Kidney glomerular epithelial cell (primary cell): ENCODE measurements at places on chromosomes 16 and 17.

GRCh38 chr17:10879190-10879836 is 41.4 kb upstream of the PIRT start:
- no peak for DNase-seq

DNA sequence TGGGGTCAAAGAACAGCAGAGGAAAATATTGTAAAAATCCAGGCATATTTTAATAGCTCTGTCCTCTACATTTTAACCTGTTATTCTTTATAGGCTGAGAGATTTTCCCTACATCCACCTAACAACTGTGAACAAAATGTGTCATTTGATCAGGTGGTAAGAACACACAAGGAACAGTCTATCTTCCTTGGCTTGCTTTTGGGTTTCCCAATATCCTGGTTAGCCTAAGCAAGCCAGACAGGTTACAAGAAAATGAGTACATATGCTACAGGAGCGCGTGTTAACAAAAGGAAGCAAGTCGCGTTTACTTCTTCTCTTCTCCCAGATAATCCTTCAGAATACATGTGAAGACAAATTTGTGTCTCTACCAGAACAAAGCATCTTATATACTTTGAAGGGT is 31.0 kb upstream of the PITPNM3 start:
- DNase-seq: no peak

GRCh38 chr17:4806777-4807604 is at the start of gene PLD2:
Gene PLD2 (plus strand): TSS chr17:4807152. CDS start chr17:4807773, 621 bp downstream.
- peak; percentile 67 for DNase-seq

DNA sequence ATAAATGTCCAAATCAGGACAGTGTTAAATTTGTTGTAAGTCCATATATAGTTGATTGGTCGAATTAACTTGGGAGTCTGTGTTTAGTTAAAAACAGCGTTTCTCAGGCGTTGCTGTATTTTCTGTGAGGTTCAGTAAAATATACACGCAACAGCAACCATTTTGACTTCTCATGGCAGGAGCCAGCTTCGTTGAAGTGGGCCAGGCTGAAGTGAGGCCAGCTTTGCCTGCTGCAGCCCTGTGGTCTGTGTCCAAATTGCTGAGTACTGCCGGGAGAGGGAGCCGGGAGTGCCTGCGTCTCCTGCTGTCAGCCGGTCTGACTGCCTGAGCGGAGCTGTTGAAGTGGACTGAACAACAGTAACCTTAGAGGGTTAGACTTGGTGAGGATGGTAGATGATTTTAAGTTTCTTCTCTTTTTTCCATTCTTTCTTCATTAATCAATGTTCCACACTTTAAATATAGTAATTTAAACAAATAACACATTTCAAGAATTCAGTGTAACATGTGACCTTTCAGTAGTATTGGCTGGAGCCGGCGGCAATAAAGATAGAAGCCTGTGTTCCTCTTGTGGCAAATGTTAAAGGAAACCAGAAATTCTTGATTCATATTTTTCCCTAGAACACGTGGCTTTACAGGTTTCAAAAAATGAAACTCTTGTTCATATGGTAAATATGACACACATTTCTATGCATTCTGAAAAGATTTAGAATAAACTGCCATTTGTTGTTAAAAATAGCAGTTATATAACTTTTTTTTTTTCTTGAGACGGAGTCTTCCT is 37.0 kb upstream of the ZNF750 start:
- DNase-seq: no peak

DNA sequence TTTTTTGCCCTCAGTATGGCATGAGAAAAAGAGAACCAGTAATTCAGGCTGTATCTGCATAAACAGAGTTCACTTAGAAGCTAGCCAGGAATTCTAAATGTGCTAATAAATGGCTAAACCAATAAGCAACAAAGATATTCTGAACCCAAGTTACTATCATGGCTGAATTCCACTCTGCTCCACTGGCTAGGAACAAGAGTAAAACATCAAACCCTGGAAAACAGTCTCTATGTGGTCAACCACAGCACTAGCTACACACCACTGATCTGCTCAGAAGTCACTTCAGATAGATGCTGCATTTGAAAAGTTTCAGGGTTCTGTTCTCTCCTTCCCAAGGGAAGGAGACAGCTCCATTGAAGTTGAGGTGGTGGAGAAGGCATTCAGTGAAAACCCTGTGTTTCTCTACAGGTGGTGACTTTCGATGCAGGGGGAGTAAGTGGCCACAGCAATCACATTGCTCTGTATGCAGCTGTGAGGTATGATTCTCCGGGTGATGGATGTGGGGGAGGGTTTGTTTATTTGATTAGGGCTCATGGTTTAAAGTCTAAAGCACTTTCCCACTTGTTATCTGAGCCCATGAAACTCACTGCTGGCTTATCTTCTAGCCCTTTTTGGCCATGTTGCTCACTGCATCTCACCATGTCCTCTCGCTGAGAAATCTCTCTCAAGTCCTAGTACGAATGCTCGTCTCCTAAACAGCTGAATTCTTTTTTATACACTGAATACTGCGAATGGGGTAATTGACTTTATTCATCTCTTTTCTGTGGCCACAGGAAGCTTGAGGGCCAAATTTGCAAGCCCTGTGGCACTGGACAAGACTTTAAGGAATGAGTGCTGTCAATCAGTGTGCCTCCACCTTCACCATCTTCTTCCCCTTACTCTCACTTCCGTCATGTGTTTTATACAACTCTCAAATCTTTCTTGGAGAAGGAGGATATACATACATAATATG is 39.9 kb downstream of the CENPV start:
- peak; percentile 93 for DNase-seq

DNA sequence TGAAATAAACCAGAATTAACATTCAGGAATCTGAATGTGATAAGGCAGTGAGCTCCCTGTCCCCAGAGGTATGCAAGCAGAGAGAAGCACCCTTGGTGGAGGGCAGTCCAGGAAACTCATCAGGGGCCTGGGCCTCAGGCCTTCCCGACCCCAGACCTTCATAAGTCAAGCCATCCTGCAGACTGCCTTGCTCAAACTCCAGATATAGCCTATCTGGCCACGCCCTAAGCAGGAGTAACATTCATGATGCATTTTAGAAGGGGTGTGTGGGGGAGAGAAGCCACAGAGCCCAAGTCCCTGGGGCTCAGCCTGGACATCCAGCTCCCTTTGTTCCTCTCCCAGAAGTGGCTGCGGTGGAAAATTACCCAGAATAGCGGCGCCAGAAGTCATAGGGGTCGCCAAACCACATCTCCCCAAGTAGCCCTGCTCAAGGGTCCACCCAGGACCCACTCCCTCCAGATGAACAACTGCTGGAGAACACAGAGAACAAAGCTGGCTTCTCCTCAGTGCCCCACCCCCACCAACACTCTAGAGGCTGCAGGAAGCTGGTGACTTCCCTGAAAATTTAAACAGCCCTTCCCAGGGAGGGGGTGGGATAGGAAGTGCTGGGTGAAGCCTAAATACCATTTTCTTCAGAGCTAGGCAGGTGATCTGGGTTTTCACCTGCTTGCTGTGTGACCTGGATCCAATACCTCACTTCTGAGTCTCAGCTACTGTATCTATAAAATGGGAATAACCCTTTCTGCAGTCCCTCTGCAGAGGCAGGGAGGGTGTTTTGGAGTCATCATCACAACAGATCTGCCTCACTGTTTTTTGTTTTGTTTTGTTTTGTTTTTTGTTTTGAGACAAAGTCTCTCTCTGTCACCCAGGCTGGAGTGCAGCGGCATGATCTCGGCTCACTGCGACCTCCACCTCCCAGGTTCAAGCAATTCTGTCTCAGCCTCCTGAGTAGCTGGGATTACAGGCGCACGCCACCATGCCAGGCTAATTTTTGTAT is 1.5 kb upstream of the SREBF1 start:
- DNase-seq: no peak

- DNase-seq: no peak
Measured at GRCh38 chr16:75640598-75640997, 6.9 kb downstream of the KARS1 start.

DNA sequence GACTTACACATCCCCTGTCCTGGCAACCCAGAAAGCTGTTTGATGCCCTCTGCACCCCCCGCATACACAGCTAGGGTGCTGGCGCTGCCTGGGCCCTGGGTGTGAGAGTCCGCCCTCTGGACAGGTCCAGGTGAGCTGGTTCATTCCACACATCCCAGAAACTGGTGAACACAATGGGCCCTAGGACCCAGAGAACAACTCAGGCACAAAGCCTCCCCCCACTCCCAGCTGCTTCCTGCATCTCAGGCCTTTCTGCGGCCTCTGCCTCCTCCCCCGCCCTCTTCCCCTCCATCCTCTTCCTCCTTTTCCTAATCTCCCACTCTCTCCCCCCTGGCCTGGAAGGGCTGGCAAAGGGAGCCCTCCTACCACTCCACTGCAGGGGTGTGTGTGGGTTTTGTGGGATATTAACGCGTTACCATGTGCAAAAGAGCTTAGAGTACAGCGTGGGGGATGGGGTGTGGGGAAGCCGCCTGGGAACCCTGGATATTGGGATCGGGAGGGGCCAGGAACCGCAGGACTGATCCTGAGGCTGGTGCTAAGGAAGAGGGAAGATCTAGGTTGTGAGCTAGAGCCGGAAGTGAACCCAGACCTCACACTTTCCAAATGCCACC is 1.6 kb upstream of the PPP1R9B start:
- peak; percentile 84 for DNase-seq

GRCh38 chr16:1026057-1026783 is 44.6 kb downstream of the SOX8 start:
- no peak for DNase-seq

- peak; percentile 51 for DNase-seq
Measured at GRCh38 chr16:65414284-65414984, 292.6 kb upstream of the CDH11 start.

GRCh38 chr17:82386881-82387704 is 15.5 kb downstream of the UTS2R start:
- no peak for DNase-seq

- no peak for DNase-seq
Measured at GRCh38 chr16:21620592-21620991, 21.2 kb downstream of the METTL9 start.

DNA sequence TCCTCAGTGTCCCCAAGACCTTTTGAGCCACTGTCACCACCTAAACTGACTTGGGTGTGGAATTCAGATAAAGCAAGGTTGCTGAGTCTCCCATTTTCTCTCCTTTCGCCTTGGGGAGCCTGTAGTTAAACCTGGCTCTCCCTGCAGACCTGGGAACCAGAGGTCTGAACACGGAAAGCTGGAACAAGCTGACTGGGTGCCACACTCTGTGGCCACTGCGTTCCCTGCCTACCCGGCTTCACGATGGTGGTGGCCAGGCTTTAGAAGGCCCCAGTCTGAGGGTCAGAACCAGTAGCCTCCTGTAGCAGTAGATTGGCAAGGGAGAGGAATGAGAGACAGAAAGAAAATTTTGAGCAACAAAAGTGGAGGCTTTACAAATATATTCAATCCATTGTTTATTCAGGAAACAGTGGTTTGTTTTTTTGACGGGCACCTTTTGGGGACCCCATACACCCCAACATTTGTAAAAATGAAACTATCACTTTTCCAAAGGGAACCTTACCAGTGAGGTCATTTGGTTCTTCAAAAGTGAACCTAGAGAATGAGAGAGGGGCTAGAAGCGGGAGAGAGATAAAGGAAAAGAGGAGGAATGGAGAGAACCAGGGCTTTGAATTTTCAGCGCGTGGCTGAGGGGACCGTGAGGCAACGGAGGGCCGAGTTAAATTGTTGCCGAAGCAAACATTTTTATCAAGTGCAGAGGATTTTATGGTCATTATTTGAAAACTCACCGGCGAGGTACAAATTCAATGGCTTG is 1.8 kb upstream of the HOXB8 start:
- no peak for DNase-seq

DNA sequence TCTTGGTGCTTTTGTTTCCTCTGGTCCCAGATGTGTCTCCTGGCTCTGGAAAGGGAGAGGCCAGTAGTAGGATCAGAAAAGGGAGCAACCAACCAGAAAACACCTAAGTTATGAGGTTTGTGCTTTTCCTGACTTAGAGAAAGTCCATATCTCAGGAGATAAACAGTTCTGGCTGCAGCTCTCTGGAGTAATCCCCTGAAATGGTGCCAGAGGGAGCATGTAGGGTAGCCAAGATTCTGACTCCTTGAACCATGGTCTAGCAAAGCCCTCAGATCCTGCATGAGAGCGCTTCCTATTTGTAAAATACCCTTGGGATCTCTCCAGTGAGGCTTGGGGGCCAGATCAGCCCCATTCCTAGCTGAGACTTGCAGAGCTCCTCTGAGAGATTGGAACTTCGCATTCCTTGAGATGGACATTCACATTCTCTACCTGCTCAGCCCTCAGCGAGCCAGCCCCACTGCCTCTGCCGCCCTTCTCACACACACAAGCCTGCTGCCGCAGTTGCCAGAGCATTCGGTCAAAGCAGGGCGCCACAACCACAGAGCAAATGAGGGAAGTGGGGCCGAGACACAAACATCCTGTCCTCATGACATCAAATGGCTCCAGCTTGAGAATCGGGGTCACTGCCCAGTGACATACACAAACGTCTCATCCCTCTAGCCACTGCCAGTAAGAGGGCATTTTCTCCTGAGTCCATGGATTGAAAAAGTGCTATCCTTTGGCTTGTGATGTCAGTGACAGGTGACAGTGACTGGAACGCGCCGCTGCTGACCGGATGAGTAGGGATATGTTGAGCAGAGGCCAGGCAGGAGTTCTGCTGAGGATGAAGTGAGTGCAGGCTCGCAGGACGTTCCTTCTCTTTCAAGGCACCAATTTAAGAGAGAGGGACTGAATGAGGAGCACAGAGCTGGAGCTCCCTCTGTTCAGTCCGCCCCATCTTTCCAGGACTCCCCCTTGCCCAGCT is 5.0 kb downstream of the ABHD15 start:
- no peak for DNase-seq

DNA sequence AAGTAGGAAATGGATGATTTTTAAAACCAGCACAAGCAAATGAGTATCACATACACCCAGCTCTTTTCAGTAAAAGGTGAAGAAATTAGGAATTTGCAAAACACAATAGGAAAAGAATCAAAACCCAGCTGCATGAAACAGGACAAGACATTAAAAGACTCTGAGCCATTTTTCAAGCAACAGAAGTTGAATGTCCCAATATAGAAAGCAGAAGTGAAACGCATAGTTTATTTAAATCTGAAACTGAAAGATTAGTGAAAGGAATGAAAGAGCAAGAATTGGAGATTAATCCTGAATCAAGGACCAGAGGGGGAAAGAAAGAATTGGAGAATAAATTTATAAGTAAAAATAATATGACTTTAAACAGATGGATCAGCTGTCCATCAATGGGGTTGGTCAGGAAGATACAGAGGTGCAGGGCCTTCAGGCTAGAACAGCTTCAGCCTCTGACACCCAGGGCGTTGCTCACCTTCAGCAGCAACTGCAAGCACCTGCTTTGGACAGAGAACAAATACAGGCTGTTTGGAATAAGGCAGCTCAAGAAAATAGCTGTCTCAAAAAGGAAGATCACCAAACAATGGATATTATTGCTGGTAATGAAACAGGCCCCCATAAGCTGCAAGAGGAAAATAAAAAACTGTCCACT is 3.9 kb upstream of the ARHGAP17 start:
- DNase-seq: no peak
